ENCODE measurements at places on chromosomes 16 and 17. TPM values are rescaled to one million over a fixed set of nuclear protein-coding genes. Genes with fewer than 3 reads are reported as not detected.
A peak's percentile ranks its signal among the peaks of the same experiment; 100 is the strongest.

Gene KPNA2
- 23.3 TPM for polyA plus RNA-seq

Gene MYH13
- polyA plus RNA-seq: not detected

Gene CCDC57
- 46.7 TPM for polyA plus RNA-seq

- peaks cover 2% of the 10 kb centered on the region for H3K36me3 ChIP-seq
- H3K27ac ChIP-seq: no peak overlapping the region
- H3K27me3 ChIP-seq: no peaks in the 10 kb centered on the region
- H3K4me3 ChIP-seq: no peak overlapping the region
- H3K4me1 ChIP-seq: no peaks in the 10 kb centered on the region
These were observed 1.7 kb upstream of the ALOX12 start for GRCh38 chr17:6994118-6994598.

- H3K27me3 ChIP-seq: no peaks in the 10 kb centered on the region
- no peak overlapping the region for H3K4me3 ChIP-seq
- no peaks in the 10 kb centered on the region for H3K36me3 ChIP-seq
- H3K27ac ChIP-seq: no peak overlapping the region
These were observed 30.1 kb downstream of the IKZF3 start for GRCh38 chr17:39834017-39834416.

DNA sequence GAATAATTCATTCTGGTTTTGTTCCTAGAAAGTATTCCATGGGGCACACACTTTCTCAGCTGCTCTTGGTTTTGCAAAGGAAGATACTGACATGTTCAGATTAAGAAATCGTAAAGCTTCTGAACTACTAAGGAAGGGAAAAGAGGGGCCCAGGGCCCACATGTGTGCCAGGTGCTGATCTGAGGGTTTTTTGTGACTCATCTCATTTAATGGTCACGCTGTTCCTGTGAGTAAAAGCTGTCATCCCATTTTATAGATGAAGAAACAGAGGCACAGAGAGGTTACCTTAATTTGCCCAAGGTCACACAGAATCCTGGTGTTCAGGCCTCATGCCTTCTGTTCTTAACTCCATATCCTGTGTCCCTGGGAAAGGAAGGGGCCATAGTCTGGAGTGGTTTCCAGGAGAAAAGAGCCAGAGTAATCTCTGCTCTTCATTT is 113.2 kb downstream of the MSI2 start:
- DNase-seq: no peak
- peaks cover 12% of the 10 kb centered on the region for H3K4me1 ChIP-seq
- no peaks in the 10 kb centered on the region for H3K27me3 ChIP-seq
- peak overlapping the region; percentile 90 for H3K27ac ChIP-seq
- peak overlapping the region; percentile 30 for H3K4me3 ChIP-seq

DNA sequence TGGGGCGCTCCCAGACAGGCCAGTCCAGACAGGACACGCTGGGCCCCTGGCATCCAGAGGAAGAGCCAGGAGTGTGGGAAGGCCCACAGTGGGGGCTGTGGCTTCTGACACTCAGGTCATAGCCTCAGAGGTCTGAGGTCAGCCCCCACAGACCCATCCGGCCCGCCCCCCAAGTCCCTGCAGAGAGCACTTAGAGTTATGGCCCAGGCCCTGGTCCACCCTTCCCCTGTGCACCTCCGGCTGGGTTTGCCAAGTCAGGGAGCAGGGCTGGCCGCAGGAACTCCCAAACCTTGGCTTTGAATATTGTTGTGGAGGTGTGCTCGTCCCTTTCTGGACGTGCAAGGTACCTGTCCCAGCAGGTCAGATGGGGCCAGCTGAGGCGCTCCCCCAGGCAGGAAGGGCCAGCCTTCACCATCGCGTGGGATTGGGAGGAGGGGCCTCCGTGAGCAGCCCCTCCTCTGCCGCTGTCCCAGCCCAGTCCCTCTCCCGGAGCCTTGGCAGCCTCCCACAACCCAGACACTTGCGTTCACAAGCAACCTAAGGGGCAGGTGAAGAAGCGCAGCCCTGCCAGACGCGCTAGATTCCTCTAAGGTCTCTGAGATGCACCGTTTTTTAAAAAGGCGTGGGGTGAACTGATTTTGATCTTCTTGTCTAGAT is 74.6 kb downstream of the SOCS1 start:
- no peaks in the 10 kb centered on the region for H3K36me3 ChIP-seq
- no peak overlapping the region for H3K27ac ChIP-seq
- H3K27me3 ChIP-seq: no peaks in the 10 kb centered on the region
- no peaks in the 10 kb centered on the region for H3K4me1 ChIP-seq

GRCh38 chr17:33832262-33832661 is 422.8 kb upstream of the CCL2 start:
- no peak for DNase-seq
- H3K4me3 ChIP-seq: no peak overlapping the region
- no peaks in the 10 kb centered on the region for H3K36me3 ChIP-seq
- no peak overlapping the region for H3K27ac ChIP-seq
- no peaks in the 10 kb centered on the region for H3K27me3 ChIP-seq

DNA sequence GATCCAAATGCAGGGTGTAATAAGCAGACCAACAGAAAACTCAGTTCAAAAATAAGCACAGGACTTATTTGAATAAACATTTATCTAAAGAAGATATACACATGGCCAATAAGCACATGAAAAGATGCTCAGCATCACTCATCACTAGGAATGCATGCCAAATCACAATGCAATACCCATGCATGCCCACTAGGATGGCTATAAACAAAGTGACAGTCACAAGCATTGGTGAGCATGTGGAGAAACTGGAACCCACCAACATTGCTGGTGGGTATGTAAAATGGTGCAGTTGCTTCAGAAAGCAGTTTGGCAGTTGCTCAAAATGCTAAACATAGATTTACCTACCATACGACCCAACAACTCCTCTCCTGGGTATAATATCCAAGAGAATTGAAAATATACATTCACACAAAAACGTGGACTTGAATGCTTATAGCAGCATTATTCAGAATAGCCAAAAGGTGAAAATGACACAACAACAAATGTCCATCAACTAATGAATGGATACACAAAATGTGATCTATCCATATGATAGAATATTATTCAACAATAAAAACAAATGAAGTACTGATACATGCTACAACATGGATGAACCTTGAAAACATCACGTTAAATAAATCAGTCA is 20.1 kb downstream of the UBE2O start:
- H3K4me1 ChIP-seq: peaks cover 3% of the 10 kb centered on the region
- no peak for DNase-seq
- H3K27ac ChIP-seq: no peak overlapping the region

DNA sequence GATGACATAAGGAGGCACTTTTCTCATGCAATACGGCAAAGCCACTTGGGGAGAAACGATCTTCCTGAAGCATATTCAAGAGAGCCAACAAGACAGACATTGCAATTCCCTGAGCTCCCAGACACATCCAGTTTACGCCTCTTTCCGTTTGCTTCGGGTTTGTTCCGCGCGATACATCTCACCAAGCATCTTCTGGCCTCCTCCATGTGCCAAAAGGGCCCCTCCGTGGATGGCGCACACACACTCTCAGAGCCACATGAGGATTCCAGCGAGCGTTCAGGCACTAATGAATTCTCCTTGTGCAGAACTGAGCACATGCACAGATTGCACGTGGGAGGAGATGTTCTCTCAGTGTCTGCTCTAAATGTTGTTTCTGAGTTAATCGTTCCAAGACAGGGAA is 146.7 kb upstream of the SHISA6 start:
- H3K4me3 ChIP-seq: no peak overlapping the region
- no peaks in the 10 kb centered on the region for H3K4me1 ChIP-seq
- no peaks in the 10 kb centered on the region for H3K36me3 ChIP-seq
- no peak overlapping the region for H3K27ac ChIP-seq

GRCh38 chr16:85514295-85514597 is 98.9 kb upstream of the GSE1 start:
- DNase-seq: no peak
- no peaks in the 10 kb centered on the region for H3K4me1 ChIP-seq
- H3K4me3 ChIP-seq: no peak overlapping the region
- no peaks in the 10 kb centered on the region for H3K36me3 ChIP-seq

DNA sequence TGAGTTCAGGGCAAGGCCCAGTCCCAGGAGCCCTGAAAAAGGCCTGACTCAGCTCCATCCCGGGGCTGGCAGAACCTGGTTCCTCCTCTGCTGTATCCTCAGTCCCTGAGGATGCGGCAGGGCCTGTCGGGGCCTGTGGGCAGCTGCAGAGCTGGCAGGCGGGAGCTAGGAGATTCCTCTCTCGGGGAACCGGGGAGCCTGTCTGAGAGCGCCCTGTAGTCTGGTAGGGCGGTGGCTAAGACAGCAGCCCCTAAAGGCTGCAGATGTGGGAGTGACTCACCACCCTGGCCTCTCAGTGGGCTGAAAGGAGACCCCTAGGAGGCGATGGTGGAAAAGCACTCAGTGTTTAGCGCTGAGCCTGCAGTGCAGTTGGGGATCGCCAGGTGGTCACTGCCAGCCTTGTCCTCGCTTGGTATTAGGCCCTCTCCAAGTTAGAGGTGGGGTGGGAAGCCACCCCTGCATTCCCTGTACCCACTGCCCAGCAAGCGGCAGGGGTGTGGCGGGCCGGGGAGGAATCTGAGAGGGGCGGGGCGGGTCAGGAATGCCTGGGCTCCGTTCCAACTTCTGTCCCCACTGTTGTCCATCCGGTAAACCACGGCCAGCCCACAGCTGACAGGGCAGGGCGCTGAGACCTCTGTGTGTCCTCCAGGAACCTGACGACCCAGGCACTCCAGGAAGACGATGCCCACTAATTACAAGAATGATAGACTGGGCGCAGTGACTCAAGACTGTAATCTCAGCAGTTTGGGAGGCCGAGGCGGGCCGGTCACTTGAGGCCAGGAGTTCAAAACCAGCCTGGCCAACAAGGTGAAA is 29.5 kb upstream of the CDH1 start:
- H3K27me3 ChIP-seq: no peaks in the 10 kb centered on the region
- peak overlapping the region; percentile 34 for H3K27ac ChIP-seq
- peaks cover 5% of the 10 kb centered on the region for H3K4me1 ChIP-seq

DNA sequence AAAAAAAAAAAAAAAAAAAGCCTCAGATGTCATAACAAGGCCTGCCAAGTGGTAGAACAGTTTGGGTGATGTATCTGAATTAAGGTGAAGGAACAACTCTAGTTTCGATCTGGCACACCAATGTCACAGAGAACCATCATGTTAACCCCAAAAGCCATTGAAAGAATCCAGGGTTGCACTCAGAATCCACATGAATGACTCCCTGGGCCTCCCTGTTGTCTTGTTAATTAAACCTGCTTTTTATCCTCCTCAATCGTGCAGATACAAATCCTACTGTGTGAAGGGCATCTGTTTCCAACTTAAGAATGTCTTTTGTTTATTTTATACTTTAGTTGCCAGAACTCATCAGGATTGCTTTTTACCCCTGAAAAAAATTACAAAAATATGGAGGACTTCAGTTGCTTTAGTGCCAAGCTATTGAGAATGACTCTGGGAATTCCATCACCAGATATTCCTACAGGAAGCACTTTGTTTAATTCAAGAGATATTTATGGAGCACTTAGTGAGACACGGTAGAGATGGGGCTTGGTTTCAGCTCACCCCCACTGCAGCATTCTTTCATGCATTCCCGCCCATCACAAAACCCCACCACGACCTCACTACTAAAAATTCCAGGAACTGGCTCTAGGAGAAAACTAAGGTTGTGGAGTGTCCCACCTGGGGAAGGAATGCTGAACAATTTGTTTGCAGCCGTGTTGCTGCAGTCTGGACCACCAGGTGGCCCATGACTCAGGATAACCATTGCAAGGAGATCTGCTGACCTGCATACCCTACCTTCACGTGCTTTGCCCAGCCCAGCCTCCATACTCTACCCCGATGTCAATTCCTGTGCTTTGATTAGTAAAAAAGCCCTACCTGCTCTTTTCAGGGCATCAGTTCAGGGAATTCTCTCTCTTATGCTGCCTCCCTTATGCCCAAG is 63.8 kb upstream of the GPRC5B start:
- no peak overlapping the region for H3K4me3 ChIP-seq
- no peak for DNase-seq
- no peak overlapping the region for H3K27ac ChIP-seq
- H3K36me3 ChIP-seq: no peaks in the 10 kb centered on the region
- H3K27me3 ChIP-seq: no peaks in the 10 kb centered on the region
- H3K4me1 ChIP-seq: no peaks in the 10 kb centered on the region

DNA sequence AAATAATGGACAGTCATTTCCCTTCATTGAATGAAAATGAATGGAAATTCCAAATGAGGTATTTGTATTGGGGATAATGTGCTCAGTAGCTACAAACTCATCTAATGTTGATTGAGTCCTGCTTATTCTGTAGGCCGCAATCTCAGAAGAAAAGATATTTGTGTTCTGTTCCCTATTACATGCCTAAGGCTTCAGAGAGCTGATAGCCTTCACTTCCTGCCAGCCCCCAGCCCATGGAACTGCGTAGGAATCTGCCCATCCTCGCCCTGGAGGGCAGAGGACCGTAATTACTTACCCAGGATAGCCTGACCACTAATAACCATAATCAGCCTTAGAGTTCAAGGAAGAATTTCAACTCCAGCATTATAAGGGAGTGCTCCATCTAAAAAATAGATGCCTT is 17.9 kb upstream of the SNTB2 start:
- H3K27ac ChIP-seq: no peak overlapping the region
- H3K4me1 ChIP-seq: no peaks in the 10 kb centered on the region
- no peak for DNase-seq
- no peaks in the 10 kb centered on the region for H3K27me3 ChIP-seq

GRCh38 chr16:88806491-88807111 is 3.0 kb downstream of the CDT1 start:
- H3K4me3 ChIP-seq: no peak overlapping the region
- H3K27me3 ChIP-seq: no peaks in the 10 kb centered on the region
- H3K36me3 ChIP-seq: no peaks in the 10 kb centered on the region
- H3K4me1 ChIP-seq: peaks cover 16% of the 10 kb centered on the region
